Cerebellar nuclear complex (tissue), 1 donor: ENCODE measurements at places on chromosomes 2 and 18.

DNA sequence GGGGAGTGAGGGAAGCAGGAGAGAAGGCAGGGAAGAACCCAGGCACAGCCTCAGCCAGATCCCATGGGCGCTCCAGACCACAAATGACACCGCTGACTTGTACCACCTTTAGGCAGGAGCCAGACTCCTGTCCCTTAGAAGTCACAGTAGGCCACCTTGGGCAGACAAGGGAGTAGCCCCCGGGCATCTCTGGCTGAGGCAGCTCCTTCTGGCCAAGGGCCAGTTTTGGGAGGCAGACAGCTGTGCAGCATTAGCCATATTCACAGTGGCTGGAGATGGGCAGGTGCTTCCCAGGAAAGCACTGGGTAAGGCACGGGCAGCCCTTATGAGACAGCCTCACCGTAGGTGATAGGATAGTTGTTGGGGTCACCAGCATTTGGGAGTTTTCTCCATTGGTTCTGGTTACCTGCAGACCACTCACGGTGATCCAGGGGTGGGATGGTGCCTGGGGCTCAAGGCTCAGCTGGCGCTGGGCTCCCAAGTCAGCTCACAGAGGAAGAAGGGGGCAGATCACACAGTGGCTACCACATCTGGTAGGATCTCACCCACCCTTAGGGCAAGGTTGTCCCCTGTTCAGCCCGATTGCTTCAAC is 2.1 kb downstream of the ASTL start:
- DNase-seq = no peak

GRCh38 chr18:47585914-47586313 is 334.5 kb upstream of the SKOR2 start:
- DNase-seq = no peak

DNA sequence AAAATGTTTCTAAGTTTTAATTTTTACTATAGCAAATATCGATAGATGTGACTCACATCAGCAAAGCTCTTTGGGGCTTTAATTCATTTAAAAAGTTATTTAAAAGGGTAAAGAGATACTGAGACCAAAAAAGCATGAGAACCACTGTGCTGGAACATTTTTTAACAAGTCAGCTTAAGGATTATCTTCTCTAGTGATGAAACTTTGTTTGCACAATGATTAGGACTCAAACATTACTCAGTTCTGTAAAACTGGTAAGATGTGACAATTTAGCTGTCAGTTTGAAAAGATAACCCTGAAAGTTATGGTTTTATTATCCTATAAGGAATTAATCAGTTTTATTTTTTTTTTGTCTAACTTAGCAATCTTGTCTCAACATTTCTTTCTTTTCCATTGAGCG is 301.4 kb downstream of the TSN start:
- DNase-seq = no peak

GRCh38 chr2:228793116-228793515 is 478.0 kb downstream of the PID1 start:
- DNase-seq = no peak

GRCh38 chr2:161085149-161085548 is 75.1 kb upstream of the TANK start:
- no peak for DNase-seq

DNA sequence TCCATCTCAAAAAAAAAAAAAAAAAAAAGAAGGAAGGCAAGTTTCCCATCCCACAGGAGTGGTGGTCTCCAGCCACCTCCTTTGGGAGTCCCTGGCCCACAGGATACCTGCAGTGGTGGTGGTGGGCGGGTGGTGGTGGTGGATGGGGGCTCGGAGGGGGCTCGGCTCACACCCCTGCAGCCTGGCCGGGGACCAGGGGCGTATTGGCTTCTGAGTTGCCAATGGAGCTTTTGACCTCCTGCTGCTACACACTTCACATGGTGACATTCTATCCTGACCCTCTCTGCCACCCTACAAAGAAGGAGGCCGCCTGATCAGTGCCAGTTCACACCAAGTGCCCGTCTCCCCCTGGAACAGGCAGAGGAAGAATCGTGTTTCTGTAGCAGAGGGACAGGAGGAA is 119.6 kb downstream of the NFATC1 start:
- DNase-seq = no peak

DNA sequence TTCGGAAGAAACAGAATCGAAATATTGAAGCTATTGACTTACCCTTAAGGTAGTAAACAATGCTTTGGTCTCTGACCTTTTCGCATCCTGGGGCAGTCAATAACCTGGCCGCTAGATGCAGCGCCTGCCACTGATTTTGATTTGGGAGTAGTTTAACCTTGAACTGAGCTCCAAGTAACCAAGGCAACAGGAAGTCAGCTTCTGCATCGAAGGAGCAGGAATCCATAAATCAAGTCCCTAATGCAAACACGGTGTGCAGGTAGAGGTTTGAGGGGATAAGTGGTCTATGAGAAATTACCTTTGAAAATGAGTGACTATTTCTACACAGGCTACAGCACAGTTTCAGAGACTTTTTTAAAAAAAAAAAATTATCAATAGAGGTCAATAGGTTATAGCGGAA is 353.5 kb downstream of the SETBP1 start:
- DNase-seq = no peak

GRCh38 chr2:33250417-33251029 is 225.9 kb upstream of the RASGRP3 start:
- DNase-seq = no peak

- no peak for DNase-seq
These were observed 843.2 kb upstream of the FANCL start for GRCh38 chr2:59084326-59084725.

- DNase-seq = no peak
These were observed 15.0 kb upstream of the TTR start for GRCh38 chr18:31576670-31577069.

DNA sequence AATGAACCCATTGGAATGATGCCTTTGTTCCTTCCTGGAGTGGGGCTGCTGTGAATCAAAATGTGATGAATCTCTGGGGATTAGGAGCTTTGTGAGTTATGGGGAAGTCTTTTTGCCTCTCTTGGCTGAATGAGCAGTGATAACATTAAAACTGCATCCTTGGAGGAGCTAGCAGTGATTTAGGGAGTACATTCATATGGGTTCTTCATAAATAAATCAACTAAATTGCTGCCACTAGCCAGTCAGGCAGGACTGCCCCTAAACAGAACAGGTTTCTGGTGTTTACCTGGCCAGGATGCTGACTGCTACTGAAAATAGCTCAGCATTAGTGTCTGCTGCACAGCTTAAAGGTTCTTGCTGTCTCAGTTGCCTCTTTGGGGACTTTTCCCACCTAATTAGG is 244.5 kb upstream of the MEX3C start:
- DNase-seq = no peak

- DNase-seq = no peak
These were observed 2.2 kb downstream of the SEPTIN10 start for GRCh38 chr2:109611467-109612095.

DNA sequence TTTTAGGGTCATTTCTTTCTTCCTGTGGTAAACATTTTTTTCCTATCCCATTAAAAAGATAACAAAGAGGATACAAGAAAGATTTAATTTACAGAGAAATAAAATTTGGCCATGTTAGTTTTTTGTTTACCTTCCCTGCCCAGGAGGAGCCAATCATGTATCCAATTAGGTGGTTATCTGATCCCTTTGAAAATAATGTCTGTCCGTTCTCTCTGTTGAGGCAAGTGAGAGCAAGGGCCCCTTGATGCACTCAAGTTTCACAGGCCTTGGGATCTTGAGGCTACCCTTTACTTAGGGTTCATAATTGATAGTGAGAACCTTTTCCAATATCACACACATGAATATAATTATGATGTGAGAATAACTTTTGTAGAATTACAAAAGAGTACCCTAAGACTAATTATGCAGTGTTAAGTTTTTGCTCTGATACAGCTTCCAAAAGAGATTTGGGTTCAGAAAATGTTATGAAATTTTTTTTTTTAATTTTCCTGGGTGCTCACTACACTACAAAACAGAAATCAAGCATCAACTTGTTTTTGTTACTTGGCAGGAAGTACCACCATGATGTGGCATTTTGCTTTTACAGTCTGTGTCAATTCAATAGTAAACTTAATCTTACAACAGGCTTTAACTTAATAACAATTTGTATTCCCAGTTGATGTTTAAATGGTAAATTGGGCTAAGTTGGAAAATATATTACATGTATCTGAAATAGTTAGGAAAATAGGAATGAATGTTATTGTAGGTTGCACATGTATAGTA is 42.0 kb downstream of the AFTPH start:
- no peak for DNase-seq

DNA sequence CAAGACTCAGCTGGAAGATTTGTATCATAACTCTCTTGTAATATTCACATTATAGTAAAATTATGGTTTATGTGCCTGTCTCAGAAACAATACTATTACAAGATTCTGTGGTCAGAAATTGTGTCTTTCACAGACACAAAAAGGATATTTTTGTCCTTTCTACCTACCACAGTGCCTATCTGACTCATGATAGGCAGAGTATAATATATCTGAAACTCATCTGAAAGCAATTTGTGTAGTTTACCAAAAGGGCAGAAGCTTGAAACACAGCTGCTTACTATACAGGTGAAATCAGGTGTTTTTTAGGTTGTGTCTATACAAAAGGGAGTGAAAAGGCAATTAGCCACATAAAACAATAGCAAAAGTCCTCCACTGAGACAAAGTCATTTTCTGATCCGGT is 10.9 kb downstream of the TMEM200C start:
- no peak for DNase-seq

GRCh38 chr2:47223980-47224379 is 68.9 kb upstream of the STPG4 start:
- no peak for DNase-seq

- no peak for DNase-seq
These were observed 54.9 kb downstream of the EXOC6B start for GRCh38 chr2:72770879-72771461.

DNA sequence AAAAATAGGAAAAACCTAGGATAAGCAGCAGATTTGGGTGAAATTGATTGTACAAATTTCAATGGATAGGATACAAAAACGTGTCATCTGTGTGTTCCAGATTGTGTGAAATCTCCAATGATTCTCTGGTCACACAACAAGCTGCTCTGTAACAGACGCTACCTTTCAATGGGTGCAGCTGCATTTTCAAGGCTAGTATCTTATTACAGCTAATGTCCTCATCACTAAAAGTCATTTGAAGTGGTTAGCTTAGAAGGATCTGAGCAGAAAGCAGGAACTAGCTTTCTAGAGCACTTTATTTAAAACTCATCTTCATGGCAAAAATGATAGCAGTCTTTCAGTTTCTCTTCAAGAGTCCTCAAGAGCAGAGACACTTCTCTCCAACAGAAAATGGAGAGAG is 364.6 kb downstream of the LRP1B start:
- DNase-seq = no peak
